ENCODE measurements at places on chromosomes 16 and 17.

DNA sequence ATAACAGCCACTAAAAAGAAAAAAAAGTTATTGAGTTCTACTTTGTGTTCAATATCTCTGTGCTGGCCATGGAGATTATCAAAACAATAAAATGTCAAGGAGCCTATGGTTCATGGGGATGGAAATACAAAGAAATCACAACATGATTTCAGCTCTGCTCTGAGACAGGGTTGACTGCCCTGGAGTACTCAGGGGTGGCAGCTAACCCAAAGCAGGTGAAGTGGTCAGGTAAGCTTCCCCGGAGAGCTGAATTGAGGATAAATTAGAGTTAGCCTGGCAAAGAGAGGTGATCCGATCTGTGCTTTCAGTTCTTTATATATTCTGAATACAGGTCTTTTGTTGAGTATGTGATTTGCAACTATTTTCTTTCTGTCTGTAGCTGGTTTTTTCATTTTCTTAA, 119.3 kb upstream of the TMEM97 start:
- DNase-seq: no peak

DNA sequence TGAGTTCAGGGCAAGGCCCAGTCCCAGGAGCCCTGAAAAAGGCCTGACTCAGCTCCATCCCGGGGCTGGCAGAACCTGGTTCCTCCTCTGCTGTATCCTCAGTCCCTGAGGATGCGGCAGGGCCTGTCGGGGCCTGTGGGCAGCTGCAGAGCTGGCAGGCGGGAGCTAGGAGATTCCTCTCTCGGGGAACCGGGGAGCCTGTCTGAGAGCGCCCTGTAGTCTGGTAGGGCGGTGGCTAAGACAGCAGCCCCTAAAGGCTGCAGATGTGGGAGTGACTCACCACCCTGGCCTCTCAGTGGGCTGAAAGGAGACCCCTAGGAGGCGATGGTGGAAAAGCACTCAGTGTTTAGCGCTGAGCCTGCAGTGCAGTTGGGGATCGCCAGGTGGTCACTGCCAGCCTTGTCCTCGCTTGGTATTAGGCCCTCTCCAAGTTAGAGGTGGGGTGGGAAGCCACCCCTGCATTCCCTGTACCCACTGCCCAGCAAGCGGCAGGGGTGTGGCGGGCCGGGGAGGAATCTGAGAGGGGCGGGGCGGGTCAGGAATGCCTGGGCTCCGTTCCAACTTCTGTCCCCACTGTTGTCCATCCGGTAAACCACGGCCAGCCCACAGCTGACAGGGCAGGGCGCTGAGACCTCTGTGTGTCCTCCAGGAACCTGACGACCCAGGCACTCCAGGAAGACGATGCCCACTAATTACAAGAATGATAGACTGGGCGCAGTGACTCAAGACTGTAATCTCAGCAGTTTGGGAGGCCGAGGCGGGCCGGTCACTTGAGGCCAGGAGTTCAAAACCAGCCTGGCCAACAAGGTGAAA, 29.5 kb upstream of the CDH1 start:
- DNase-seq: no peak

DNA sequence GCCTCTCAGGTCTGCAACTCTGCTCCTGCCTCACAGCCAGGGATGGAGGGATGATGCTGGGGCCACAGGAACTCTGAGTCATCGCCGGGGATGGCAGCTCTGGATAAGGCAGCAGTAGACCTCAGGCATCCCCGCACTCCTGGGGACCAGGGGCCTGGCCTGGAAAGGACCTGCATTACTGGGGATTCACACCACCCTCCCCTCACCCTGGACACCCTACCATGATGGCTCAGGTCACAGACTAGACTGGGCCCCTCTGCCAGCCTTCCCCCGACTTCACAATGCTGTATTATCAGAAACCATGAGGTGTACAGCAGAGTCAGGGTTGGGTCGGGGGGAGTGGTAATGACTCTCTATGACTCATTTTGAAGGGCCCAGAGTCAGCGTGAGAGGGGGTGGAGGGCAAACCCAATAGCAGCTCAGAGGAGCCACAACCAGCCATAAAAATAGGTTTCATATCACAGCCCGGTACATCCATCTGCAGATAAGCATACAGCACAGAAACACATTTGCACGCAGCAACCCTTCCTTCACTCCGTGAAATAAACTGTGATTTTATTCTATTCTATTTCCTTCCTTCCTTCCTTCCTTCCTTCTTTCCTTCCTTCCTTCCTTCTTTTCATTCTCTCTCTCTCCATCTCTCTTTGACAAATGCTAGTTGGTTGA, 28.8 kb downstream of the DYNLRB2 start:
- peak; percentile 44 for DNase-seq

GRCh38 chr17:60923000-60923399, 245.3 kb downstream of the BCAS3 start:
- DNase-seq: no peak

DNA sequence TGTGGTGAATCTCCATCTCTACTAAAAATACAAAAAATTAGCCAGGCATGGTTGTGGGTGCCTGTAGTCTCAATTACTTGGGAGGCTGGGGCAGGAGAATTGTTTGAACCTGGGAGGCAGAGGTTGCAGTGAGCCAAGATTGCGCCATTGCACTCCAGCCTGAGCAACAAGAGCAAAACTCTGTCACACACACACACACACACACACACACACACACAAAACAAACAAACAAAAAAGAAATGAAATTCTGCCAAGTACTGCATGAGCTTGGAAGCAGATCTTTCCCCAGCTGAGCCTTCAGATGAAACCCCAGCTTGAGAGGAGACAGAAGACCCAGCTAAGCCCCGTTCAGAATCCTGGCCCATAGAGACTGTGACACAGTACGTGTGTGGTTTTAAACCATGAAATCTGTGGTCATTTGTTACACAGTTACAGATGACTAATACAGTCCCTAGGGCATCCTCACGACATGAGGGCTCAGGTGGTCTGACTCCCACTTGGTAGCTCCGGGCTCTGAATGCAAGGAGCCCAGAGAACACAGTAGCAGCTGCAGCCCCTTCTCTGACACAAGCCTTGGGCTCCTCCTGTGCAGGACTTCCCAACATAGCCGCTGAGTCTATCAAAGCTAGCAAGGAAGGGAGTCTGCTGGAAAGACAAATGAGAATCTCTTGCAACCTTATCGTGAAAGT, 132.8 kb downstream of the SEC14L1 start:
- no peak for DNase-seq

- DNase-seq: no peak
Measured at GRCh38 chr17:14482715-14483114, 181.8 kb downstream of the HS3ST3B1 start.

GRCh38 chr17:42853597-42853967, 2.6 kb downstream of the AOC3 start:
- DNase-seq: no peak

- no peak for DNase-seq
Measured at GRCh38 chr16:71647391-71647790, 21.4 kb downstream of the MARVELD3 start.

DNA sequence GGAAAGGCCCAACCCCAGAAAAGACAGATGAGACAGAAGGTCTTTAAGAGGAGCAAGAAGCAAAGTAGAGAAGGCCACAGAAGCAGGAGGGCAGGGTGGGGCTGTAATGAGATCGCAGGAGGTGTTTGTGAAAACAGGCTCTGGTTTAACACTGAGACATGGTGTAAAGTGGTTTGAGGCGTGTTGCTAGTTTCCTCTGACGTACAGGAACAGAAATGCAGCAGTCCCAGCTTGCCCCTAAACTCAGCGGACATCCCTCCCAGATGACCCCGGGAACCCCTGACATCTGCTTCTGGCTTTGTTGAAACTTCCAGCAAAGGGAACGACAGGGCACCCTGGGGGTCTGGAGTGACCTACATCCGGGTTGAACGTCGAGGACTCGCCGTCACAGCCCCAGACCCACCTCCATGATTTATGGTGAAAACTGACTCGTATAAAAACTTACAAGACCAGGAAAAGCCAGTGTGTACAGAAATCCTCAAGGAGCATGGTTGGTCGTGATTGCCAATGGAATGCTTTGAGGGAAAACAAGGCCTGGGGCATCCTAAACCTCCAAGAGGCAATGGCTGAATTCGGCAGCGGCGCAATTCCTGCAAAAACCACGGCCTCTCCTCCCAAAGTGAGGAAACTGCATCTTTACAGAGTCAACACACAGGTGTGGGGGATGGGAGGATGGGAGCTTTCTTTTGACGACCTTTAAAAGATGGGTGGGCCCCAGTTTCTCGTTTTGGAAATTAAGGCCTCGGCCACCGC, 25.8 kb downstream of the LITAF start:
- DNase-seq: no peak

DNA sequence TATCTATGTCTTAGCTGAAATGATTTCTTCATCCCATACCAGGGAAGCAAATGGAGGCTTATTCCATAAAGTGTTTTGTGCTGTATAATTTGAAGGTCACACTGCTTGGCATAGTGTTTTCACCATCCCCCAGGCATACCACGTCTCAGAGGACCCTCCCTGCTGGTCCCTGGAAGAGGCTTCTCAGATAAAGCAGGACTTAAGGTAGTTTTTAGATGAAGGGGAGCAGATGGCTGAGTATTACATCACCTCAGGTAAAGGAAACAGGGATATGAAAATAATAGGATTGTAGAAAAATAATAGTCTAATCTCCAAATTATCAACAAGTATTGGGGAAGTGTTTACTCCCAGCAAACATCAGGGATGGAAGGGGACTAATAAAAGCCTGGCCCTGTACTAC, 7.3 kb upstream of the SMG1 start:
- DNase-seq: no peak

- no peak for DNase-seq
Measured at GRCh38 chr16:74123195-74123594, 173.4 kb upstream of the PSMD7 start.

- DNase-seq: no peak
Measured at GRCh38 chr17:69523244-69523861, 108.9 kb downstream of the MAP2K6 start.

GRCh38 chr16:16075488-16076422, 126.3 kb downstream of the ABCC1 start:
- DNase-seq: no peak

DNA sequence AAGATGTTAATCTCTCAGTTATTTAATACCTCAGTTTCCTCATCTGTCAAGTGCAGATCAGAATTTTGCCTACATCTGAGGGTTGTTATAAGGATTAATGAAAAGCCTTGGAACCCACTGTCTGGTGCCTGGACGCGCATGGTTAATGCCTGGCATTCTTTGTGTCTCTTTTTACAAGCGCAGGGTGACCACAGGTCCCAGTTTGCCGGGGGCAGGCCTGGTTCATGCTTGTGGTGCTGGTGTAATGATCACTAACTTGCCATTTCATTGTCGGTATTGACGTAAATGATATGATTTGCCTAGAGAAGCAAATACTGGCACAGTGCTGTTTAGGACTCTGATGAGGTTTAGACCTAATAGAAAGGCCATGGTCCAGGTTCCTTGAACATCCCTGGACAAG, 23.1 kb downstream of the MRC2 start:
- DNase-seq: no peak

DNA sequence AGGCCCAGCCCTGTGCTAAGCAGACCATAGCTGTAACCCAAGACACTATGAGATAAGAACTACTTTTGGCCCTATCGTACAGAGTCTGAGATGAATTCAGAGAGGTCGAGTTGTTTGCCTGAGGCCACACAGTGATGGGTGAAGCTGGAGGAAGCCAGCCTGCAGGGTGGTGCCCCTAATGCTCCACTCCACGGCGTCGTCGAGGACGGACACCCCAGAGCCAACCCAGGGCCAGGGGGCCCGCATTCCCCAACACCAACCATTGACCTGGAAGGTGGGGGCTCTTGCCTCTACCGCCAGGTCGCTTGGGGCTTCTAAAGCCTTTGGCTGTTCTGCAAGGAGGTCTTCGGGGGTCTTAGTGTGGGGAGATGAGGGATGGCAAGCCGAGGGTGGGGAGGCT, 84.1 kb downstream of the IRF8 start:
- DNase-seq: no peak

DNA sequence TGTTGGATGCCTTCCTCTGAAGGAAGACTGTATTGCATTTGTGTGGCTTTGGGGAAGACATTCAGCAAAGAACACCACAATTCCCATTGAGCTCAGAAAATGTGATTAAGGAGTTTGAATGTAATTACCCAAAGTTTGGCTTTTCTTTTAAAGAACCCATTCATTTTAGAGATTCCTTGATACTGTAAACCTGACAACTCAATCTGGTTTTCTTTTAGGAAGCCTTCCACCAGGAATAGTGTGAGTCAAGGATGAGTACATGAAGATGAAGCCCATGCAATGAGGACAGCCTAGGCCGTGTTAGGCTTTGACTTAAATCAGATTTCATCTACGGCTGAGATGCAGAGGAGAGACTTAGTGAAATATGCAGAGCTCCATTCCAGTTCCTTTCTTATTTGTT, 271.7 kb upstream of the TBX2 start:
- no peak for DNase-seq

GRCh38 chr17:16521070-16521727, 29.2 kb upstream of the LRRC75A start:
- peak; percentile 43 for DNase-seq

- DNase-seq: no peak
Measured at GRCh38 chr17:37527249-37527851, 37.7 kb downstream of the DUSP14 start.

DNA sequence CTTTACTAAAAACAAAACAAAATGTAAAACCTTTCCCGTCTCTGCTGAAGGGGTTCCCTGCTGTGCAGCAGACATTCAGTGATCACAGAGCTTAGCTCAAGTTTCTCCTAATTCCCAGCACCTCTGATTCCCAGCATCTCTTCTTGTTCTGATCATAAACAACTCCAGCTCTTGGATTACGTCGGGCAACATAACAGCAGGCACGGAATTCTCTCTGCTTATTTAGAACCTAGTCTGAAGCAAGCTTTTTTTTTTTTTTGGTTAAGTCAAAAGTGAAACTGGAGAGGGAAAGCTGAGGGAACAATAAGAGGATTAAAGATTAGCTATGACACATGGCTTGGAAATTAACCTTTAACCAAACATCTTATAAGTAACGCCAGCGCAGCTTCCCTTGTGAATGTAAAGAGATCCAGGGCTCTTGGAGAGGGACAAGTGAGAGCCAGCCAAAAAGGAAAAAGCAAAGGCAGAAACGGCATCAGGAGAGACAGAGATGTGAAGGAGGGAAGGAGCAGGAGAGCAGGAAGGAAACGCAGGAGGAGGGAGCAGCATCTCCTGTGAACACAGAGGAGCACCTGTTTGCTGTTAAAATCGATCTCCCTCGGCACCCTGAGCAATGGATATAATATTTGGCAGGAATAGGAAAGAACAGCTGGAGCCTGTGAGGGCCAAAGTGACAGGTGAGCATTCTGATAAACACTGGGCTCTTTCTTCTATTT, at the start of gene BCO1:
Gene BCO1, plus strand, starts transcription at position 394 of the 716 bp plus-strand sequence. Its CDS starts 220 bp downstream, at position 614.
- DNase-seq: no peak

- DNase-seq: no peak
Measured at GRCh38 chr16:80962879-80963278, 43.8 kb downstream of the CMC2 start.

GRCh38 chr17:57898487-57899311, 48.9 kb upstream of the MRPS23 start:
- no peak for DNase-seq

- DNase-seq: no peak
Measured at GRCh38 chr17:19551165-19551564, 17.5 kb downstream of the SLC47A1 start.

- DNase-seq: no peak
Measured at GRCh38 chr17:28040406-28040805, 2.1 kb upstream of the NLK start.

GRCh38 chr17:72470121-72470705, 349.4 kb downstream of the SOX9 start:
- DNase-seq: no peak

Data from stimulated activated CD4-positive, alpha-beta T cell treated with anti-CD3 and anti-CD28 coated beads, TNF-alpha, amount 100 ng/mL, for 48 hours (primary cell).